ENCODE measurements at places on chromosomes 7 and 10.

DNA sequence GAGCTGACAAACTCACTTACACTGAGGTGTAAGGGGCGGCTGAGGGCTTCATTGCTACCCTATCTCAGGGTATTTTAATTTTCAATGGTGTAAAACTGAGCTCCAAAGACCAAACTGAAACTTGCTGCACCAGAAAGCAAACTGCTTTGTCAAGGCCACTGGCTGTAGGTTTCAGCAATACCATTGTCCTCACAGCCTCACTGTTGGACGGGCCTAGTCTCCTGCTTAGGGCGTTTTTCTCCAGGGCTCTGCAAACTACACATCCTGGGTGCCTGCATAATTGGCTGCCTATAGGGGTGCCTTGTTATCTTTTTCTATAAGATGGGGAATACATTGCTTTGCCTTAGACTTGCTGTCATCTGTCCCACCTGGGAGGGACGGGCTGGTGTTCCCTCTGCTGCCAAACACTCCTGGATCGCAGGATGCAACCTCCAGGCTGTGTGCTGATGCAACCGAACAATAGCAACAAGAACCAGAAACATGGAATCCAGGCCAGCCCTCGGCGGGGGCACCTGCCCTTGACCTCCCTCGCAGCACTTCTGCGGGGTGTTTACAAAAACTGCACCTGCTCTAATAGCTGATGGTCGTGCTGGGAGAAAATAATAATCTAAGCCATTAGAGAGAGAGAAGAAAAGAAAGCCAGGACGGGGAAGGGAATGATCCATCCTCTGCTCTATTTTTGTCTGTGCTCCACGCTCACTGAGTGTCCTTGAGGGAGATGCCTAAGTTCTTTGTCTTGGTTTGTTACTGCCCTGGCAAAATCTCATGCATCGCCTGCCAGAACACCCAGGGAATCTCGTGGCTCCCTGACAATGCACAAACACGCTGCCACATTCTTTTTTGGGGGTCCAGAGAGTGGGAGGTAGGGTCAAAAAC, 104.5 kb downstream of the GALNT17 start:
- DNase-seq: no peak

DNA sequence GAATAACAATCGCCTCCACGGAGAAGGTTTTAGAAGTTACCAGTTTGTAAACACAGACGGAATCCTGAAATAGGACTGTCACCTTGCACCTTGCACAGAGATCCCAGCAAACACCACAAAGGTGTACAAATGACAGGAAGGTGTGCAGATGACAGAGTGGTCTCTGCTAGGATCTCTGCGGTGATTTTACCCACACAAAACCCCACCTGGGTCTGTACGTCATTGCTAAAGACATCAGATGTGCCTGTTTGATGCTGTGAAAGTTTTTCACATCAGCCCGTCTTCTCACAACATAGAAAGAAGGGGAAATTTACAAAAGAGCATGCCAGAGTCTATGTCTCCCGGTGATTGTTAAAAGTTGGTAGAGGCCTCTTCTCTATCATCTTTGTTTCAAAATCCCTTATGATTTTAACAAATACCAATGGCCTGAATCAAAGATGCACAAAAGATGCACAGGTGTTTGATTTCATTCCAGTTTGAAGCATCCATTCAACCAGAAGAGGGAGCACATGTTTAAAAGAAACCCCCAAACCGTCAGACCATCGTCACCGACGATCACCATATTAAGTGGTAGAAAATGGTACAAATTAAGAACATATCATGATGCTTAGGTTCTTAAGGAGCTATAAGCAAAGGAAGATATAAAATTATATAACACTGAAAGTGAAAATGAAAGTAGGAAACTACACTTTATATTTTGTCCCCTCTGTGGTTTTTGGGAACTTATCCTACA, 576.5 kb downstream of the PTPRN2 start:
- DNase-seq: no peak

DNA sequence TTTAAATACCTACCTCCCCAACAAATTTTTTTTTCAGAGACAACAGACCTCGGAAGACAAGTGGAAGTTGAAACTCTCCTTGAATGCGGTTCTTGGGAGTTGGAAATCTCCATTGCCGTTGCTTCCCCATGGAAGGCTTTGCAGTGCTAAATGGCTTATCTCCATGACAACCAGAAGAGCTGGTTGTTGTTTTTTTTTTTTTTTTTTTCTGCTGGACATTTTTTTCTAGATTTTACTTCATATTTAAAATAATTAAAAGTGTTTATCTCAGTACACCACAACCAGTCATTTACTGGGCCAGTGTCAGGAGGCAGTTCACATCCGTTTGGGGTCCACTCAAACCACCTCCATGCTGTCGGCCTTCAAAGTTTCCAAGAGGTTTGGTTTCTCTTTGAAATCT, 348.5 kb upstream of the PRKCQ start:
- DNase-seq: no peak

- no peak for DNase-seq
Observed at GRCh38 chr7:98514211-98515031, 102.7 kb upstream of the NPTX2 start.

- no peak for DNase-seq
Observed at GRCh38 chr10:24177636-24178035, 31.3 kb upstream of the KIAA1217 start.

DNA sequence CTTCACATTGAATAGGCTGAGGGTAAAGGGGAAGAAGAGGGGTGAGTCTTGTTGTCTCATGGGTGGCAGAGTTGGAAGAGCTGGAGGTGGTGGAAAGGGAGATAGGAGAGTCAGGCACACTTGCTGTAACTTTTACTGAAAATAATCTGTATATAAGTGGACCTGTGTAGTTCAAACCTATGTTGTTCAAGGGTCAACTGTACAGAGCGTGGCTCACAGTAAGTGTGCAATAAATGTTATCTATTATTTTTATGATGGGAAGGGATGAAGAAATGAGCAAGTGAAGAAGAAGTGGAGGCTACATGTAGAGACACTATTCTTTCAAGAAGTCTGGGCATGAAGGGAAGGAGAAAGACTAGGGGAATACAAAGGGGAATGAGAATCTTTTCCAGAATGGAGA, 71.5 kb upstream of the FAM133B start:
- no peak for DNase-seq

GRCh38 chr7:11570205-11570604, 261.8 kb downstream of the THSD7A start:
- DNase-seq: no peak

GRCh38 chr10:6228647-6229046, 25.9 kb downstream of the PFKFB3 start:
- DNase-seq: no peak

GRCh38 chr10:60643874-60644273, 134.4 kb upstream of the CDK1 start:
- no peak for DNase-seq

DNA sequence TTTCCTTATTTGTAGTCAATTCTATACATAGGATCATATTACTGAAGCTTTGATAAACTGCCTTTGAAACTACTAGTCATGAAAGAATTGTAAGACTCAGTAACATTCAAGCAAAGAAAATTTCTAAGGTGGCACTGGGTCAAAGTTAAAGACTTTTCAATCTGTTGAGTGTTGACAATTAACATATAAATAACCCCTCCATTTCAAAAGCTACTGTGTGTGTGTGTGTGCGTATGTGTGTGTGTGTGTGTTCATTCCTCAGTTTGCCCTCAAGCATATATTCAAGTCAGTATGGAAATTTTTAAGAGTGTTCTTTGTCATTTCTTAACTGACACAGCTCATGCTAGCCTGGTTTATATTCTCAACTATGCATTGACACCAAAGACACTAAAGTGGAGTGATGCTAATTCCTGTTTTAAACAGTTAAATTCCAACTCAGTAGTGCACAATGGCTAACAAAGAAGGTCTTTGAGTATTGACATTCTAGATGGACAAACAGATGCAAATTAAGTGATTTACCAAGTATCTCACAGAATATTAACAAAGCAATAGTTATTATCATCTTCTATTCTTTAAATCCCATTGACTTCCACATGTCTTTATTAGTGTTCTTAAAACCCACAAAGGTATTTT, 314.8 kb upstream of the GRM3 start:
- no peak for DNase-seq

- no peak for DNase-seq
Observed at GRCh38 chr7:117997862-117998825, 124.9 kb upstream of the CTTNBP2 start.

DNA sequence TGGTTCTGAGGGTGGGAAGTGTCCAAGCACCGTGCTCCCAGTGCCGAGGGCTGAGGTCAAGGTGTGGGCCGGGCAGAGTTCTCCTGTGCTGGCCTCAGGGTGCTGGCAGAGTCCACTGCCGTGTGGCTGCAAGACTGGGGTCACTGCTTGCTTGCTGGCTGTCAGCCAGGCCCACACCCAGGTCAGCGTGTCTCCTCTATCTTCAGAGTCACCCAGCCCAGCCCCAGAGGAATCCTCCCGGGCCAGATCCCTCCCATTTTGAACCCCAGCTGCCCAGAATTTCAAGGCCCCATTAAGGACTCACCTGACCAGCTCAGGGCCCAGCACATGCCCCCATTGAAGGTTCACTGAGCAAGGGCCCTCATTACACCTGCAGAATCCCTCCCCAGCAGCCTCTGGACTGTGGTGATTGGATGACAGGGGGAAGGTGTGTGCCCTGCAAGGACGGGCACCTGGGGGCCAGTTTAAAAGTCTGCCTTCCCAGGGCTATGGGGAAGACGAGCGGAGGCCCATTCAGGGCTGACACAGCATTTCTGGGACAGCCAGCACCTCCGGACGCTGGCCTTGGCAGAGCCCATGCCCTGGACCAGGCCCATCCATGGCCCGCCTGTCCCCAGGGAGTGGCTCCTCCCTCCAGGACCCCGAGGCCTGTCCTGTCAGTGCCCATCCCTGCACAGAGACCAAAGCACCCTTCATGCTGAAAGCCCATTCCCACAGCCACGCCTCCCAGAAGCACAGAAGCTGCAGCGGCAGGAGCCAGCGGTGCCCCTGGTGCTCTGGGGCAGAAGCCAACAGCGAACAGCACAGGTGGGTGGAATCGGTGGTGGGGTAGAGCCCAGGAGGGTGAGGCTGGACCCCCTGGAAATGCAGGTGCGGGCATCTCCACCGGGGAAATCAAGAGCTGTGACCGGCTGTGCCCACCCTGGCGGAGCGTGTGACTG, 45.1 kb upstream of the PPP2R2D start:
- no peak for DNase-seq

- no peak for DNase-seq
Observed at GRCh38 chr10:114172216-114172615, 1.8 kb downstream of the CCDC186 start.

- DNase-seq: no peak
Observed at GRCh38 chr10:20713420-20713819, 183.7 kb downstream of the NEBL start.

Measured in effector memory CD4-positive, alpha-beta T cell (primary cell).